Memory B cell (primary cell): ENCODE measurements at places on chromosomes 11 and 22.

DNA sequence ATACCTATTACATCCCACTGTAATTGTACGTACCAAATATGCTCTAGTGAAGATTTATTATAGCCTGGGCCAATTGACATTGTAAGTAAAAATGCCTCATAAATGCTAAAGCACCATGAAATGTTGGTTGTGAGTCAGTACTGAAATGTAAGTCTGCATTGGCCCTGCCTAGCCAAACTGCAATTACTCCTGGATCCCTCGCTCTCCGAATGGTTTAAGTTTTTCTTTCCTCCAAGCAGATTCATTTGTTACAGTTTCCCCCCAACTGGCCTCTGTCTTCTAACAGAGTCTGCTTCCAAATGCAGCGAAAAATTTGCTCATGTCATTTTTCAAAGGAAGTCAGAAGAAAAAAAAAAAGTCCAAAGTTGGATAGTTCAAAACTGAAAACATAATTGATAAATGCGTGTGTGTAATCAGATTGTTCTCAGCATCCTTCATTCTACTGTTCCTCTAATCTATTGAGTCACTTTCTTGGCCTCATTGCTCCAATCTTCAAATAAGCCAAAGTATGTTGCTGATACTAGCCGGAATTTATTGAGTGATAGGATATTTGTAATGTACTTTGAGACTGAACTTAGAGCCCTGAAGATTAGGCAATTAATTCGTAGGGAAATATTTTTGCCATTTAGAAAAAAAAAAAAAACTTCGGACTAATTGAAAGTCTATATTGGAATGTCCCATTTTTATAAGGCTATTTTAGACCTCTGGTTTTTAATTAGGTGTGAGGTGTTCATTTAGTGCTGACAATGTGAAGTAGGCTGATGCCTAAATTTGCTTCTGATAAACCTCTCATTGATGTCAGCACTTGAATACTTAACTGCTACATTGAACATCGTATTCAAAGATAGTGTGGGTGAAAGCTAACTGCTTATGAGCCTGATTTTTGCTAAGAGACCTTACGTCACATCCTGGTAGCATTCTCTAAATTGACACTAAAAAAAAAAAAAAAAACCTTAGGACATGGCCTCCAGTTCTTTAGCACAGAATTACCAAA lies 93.4 kb downstream of the WT1 start:
- H3K4me3 ChIP-seq = no peak overlapping the region
- H3K36me3 ChIP-seq = no peaks in the 10 kb centered on the region
- H3K4me1 ChIP-seq = no peaks in the 10 kb centered on the region
- DNase-seq = no peak
- no peaks in the 10 kb centered on the region for H3K27me3 ChIP-seq
- H3K27ac ChIP-seq = no peak overlapping the region

GRCh38 chr22:50300620-50301257 lies 6.7 kb downstream of the PLXNB2 start:
- peak overlapping the region; percentile 46 for H3K4me3 ChIP-seq
- peak overlapping the region; percentile 53 for H3K27ac ChIP-seq
- peaks cover 7% of the 10 kb centered on the region for H3K27me3 ChIP-seq
- peaks cover 45% of the 10 kb centered on the region for H3K4me1 ChIP-seq
- no peaks in the 10 kb centered on the region for H3K36me3 ChIP-seq

- peaks cover 4% of the 10 kb centered on the region for H3K36me3 ChIP-seq
- H3K4me3 ChIP-seq = peak overlapping the region; percentile 70
- peaks cover 37% of the 10 kb centered on the region for H3K4me1 ChIP-seq
- H3K27me3 ChIP-seq = no peaks in the 10 kb centered on the region
- DNase-seq = no peak
These were observed 14.1 kb downstream of the IGLL5 start for GRCh38 chr22:22901578-22902218.

DNA sequence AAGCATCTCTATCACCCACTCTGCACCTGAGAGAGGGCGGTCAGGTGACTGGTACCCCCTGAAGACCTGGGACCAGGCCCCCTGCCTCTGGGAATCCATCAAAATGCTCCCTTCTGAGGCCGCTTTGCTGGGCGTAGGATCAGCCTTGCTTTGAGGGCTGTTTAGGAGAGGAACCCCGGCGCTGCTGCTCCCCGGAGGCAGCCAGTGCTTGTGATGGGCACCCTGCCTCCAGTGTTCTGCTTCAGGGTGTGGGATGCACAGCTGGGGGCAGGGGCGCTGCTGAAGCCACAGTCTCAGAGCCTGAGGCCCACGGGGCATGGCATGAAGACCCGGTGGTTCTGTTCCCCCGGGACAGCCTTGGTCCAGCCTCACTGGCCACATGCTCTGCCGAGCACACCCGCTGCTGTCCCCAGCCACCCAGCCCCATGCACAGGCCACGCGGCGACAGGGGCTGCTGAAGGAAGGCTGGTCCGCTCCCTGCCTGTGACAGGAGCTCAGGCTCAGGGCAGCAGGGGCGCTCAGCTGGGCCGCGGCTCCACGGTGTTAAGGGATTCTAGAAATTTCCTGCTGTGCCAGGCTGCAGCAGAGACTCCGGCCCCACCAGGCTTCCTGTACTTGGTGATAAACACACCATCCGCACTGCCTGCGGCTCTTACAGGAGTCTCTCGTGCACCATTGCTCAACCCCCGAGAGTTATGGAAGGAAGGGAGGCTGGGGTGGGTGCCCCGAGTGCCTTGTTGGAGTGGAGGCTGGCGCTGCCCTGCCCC lies 91.0 kb downstream of the KCNQ1 start:
- H3K4me1 ChIP-seq = peaks cover 21% of the 10 kb centered on the region
- H3K4me3 ChIP-seq = no peak overlapping the region
- no peaks in the 10 kb centered on the region for H3K27me3 ChIP-seq
- H3K27ac ChIP-seq = no peak overlapping the region

- no peaks in the 10 kb centered on the region for H3K36me3 ChIP-seq
- no peaks in the 10 kb centered on the region for H3K4me1 ChIP-seq
- H3K27ac ChIP-seq = no peak overlapping the region
- peaks cover 1% of the 10 kb centered on the region for H3K27me3 ChIP-seq
These were observed 5.7 kb downstream of the MUC5AC start for GRCh38 chr11:1163321-1163910.

GRCh38 chr11:126857860-126858808 lies 142.4 kb downstream of the KIRREL3 start:
- no peak for DNase-seq
- peaks cover 3% of the 10 kb centered on the region for H3K27me3 ChIP-seq
- no peak overlapping the region for H3K4me3 ChIP-seq
- no peak overlapping the region for H3K27ac ChIP-seq
- no peaks in the 10 kb centered on the region for H3K4me1 ChIP-seq
- no peaks in the 10 kb centered on the region for H3K36me3 ChIP-seq

- no peaks in the 10 kb centered on the region for H3K27me3 ChIP-seq
- H3K4me1 ChIP-seq = peaks cover 14% of the 10 kb centered on the region
- H3K27ac ChIP-seq = peak overlapping the region; percentile 63
- no peak for DNase-seq
- H3K4me3 ChIP-seq = no peak overlapping the region
These were observed 16.4 kb upstream of the CTSC start for GRCh38 chr11:88353835-88354496.

GRCh38 chr11:76783294-76783895 lies at the start of gene TSKU:
Gene TSKU (plus strand): TSS chr11:76783356. CDS start chr11:76795617, 12,261 bp downstream.
- H3K36me3 ChIP-seq = no peaks in the 10 kb centered on the region
- no peak within 1 kb of the TSS for H3K27ac ChIP-seq
- H3K27me3 ChIP-seq = peaks cover 37% of the 10 kb centered on the region
- peaks cover 4% of the 10 kb centered on the region for H3K4me1 ChIP-seq
- no peak for DNase-seq

GRCh38 chr11:34050581-34051348 lies 766 bp upstream of the CAPRIN1 start:
- peaks cover 9% of the 10 kb centered on the region for H3K4me1 ChIP-seq
- peak overlapping the region; percentile 87 for H3K4me3 ChIP-seq
- peak overlapping the region; percentile 83 for H3K27ac ChIP-seq
- no peak for DNase-seq
- H3K36me3 ChIP-seq = no peaks in the 10 kb centered on the region
